ENCODE measurements at places on chromosomes 4 and X.

DNA sequence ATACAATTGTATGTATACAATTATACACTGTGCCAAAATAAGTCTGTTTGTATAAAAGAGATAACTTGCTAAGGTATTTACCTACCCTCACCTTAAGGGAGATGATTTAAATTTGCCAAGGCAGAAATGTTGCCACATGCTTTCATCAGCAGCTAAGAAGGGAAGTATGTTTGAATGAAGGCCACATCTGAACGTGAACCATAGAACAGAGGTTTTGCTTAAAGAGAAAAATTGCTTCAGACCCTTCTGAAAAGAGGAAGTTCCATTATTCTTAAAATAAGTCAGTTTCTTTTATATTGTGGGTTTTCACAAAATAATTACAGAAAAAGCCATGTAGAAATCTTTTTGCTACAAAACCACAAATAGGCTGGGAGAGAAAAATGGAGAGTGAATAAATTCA, 621.5 kb upstream of the HTR2C start:
- DNase-seq, result no peak

DNA sequence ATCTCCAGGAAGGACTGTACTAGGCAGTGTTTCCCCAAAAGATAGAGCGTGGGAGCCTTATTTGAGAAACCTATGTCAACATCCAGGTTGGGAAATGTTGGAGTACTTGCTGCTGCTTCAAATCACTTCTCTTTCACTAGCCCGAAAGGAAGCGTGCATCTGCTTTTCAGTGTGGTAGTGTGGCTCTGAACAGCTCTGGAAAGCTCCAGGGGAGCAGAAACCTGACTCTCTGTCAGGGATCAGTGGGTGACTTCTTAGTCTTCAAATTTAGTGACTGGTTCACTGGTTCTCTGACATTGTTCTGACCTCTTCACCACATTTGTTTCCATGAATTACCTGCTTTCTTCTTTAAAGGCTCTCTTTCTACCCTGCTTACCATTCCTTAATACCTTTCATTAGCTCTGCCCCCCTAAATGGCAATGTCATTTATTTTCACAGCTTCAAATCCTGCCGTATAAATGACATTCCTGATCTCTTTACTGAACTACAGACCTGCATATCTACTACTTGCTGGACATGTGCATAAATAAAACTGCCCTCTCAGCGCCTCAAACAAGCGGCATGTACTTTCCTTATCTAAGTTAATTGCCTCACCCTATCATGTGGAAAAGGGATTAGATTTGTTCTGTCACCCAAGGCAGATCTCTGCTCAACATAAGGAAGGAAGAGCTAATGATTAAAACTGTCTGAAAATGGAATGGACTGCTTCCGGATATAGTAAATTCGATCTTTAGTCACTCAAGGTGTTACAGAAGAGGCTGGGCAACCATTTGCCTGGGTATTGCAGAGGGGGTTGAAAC, 37.0 kb downstream of the DLG3 start:
- no peak for DNase-seq

DNA sequence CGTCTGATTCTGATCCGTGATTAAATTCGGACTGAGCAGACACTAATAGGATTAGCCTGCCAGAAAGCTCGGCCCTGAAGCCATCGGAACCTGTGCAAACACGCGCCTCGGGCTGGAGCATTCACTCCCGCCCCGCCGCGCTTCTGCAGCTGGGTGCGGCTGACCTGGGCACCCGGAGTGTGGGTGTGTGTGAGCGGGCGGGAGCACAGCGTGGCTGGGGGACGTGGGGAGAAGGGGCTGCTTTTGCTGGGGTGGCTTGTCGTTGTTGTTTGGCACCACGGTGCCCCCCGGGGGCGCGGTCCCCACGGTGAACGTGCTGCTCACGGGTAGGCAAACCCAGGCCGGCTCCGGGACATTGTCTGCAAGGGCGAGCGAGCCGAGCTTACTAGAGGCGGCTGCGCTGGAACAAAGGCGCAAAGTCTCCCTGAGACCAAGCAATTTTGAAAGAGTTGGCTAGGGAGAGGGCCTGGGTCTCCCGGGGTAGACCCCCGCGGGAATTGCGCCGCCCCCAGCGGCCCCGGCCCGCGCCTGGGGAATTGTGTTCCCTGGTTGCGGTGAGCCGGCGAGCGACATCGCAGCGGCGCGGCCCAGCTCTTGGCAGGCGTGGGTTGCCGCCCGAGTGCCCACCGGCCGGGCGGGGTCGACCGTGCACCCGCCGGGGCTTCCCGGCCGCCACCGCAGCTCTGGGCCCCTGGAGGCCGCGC, 1.4 kb downstream of the MAMLD1 start:
- DNase-seq, result no peak

DNA sequence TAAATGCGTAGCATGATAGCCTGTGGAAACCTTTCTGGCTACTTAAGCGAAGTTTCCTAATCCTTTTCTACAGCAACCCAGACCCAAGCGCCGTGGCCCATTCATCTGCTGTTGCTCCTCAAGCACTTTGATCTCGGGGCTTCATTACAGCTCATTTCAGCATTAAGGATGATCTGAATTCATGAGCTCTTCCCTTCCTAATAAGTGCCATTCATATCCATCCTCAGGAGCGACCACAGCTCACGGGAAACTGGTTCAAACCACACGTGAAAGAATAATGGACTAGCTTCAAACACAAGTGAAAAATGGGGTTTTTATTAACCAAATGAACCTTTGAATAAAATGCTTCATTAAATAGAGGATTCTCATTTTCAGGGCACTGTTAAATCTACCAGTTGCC, 202.6 kb upstream of the LEF1 start:
- no peak for DNase-seq

DNA sequence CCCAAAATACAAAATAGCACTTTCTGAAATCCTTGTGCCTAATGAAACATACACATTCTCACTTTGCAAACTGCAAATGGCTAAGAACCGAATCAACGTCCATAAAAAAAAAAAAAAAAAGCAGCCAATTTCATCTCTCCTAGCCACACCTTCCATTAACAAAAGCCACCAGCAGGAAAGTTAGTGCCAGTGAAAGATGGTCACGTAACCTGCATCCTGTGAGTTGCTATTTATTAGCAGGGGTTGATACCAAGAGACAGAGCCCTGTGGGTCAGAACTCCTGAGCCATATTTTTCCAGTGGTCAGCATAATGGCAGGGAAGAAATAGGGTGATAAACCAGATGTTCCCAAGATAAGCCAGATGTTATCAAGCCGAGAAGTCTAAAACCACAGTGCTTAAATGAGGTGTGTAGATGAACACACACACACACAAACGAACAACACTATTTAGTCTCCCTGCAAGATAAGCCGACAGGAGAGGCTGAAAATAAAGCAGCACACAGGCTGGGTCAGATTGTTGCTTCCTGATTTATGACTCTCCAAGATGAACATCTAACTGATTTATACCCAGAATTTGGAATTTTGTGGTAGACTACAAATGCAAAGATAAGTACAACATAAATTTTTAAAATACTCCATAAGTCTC, 11.5 kb downstream of the PPARGC1A start:
- DNase-seq, result no peak

- no peak for DNase-seq
Measured at GRCh38 chr4:184747034-184747830, 13.3 kb upstream of the CENPU start.

GRCh38 chr4:1459081-1459721, 53.0 kb upstream of the NKX1-1 start:
- no peak for DNase-seq

DNA sequence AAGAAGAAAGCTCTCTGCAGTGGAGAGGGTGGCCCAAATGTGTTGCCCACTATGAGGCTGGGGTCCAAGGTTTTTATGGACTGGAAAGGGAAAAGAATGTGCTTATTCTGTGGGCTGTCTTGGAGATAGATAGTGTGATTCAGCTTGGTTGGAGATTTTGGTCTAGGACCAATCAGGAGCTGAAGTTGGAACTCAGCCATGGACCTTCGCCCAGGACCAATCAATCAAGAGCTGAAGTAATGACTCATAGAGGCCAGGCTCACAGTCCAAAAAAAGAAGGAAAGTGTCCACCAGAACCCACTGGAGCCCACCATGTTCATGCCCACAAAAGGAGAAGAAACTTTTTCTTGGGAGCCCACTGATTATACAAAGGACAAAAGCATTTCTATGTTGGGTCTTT, 369.5 kb downstream of the UBE2NL start:
- DNase-seq, result no peak

DNA sequence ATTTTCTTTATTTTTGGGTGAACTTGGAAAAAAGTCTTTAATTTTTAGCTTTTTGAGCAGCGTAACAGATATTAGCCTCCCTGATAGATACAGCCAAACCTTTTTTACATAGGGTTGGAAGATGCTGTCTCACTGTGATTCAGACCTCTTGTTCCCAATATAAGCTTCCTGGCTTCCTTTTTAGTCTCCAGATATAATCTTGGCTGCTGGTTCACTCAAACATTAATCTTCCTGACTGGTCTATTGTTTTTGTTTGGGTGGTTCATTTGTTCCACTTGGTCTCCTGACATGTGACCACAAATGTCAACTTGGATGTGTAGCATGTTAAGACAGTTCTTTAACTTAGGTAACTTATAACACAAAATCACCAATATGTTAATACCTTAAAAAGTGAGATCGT, 23.0 kb downstream of the RPA4 start:
- no peak for DNase-seq

DNA sequence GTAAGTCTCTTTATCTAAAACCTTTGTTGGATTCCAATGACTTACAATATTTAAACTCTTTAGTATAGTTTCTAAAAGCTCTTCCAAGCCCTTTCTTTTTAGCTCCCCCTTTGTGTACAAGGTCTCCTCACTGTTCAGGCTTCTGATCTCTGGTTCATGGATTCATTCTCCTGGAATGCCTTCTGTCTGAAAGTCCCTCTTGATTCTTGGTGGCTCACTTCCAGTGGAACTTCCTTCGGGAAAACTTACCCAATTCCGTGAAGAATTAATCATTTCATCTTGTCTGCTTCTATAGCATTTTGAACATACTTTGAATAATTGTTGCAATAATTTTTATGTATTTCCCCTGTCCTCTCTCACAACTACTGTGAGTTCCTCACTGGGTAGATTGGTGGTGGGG, 3.6 kb downstream of the ARHGAP24 start:
- no peak for DNase-seq

DNA sequence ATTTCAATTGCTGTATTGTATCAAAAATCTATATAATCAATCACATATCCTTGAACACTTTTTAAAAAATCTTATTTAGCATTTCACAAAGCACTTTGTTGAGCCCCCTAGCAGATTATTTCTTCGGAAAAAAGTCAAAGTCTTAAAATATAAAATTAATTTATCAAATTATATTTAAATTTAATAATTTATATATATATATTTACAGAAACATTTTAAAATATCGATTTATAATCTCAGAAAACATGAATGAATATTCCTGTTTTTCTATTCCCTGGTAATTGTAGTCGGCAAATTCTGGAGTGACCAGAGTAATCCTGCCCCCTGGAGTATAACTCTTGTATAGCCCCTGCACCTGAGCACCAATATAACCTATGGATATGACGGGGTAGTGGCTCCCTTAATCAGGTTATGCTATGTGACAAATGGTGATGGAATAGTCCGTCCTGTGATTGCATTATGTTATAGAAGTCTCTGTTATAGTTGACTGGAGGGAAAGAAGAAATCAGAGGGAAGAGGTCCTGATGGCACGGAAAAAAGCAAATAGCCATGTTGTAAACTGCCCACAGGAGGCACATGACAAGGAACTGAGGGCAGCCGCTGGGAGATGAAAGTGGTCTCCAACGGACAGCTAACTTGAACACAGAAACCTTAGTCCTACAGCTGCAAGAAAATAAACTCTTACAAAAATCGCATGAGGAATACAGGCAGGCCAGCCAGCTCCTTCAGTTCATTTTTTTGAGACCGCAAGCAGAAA, 1092.3 kb downstream of the ARAP2 start:
- no peak for DNase-seq

GRCh38 chrX:9336456-9336855, 128.4 kb upstream of the TBL1X start:
- no peak for DNase-seq

DNA sequence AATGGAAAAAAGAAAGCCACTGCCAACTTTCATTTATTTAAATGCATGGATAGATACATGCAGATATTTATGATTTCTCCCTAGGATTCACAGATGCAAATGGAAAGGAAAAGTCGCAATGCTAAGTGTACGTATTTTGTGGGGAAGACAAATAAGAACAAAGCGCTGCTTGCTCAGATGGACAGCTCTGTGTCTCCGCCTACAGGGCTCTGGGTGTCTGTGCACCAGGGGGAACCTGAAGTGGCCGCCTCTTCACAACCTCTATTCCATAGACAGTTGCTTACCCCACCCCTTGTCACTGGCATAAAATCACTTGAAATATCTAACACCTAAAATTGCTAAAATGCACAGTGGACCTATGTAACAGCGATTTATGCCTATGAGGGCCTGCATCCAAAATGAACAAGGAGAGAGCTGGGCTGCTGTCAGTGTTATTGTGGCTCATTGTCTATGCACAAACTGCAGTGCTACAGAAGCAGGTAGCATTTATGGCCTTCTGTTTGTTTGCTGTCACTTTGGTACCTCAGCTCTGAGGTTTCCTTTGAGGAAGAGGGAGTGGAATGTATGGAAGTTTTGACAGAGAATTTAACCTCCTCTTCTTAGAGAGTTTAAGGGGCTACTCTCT, 58.6 kb upstream of the PAGE1 start:
- peak; percentile 2 for DNase-seq

GRCh38 chrX:38052096-38052495, 45.7 kb downstream of the SYTL5 start:
- DNase-seq, result no peak

GRCh38 chr4:89303814-89304388, 3.7 kb downstream of the GPRIN3 start:
- no peak for DNase-seq

- DNase-seq, result no peak
Measured at GRCh38 chr4:85600501-85600900, 125.6 kb downstream of the ARHGAP24 start.

- no peak for DNase-seq
Measured at GRCh38 chr4:141133999-141134995, 1.0 kb upstream of the RNF150 start.
